ENCODE measurements at places on chromosomes 7 and 10.

DNA sequence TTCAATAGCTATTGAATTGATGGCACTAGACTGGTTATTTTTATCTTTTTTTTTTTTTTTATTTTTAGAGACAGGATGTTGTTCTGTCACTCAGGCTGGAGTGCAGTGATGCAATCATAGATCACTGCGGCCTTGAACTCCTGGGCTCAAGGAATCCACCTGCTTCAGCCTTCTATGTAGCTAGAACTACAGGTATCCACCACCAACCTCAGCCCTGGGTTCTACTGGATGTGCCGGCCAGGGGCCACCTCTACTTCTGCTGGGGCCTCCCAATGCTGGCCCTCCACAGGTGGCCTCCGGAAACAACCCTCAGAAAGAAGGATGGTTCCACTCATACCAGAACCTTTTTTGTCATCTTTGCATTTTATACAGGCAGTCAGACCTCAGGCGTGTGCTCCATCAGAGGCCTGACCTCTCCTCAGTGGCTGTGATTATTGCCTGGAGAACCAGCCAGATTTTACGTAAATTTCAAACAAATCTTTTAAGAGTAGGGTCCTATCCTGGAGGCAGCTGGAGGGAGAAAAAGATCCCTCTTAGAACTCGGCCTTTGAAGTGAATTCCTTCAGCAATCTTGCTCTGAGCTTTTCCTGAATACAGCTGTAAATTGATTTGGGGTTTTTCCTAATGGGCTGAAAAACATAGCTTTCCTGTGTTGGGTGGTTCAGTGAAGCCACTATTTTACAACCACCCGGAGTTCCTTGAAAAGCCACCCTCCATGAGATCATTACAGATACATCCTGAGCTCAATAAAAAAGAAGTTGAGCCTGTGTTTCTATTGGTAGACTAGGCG, 110.0 kb downstream of the SPAG6 start:
- no peak for DNase-seq

- DNase-seq: no peak
These were observed 76.3 kb downstream of the GNAT3 start for GRCh38 chr7:80435521-80435920.

DNA sequence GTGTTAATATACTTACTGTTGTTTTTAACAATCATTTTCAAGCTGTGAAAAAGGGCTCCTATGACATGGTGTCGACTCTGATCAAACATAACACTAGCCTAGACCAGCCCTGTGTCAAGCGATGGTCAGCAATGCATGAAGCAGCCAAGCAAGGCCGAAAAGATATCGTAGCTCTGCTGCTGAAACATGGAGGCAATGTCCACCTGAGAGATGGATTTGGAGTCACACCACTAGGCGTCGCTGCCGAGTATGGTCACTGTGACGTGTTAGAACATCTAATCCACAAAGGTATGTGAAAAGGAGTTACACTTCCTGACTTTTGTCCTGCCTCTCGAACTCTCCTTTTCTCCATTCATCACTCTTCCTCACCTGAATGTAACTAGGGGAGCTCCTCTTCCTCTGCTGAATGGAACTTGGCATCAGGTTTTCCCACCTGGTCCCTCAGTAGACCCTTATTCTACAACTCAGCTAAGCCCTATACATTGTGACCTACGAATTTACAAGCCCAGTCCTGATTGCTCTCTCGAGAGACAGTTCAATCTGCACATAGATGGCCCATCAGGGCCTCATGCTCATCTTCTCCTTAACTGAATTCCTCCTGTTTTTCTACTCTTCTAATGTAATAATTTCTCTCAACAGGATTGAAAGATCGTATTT, 23.0 kb downstream of the ASB15 start:
- DNase-seq: no peak

DNA sequence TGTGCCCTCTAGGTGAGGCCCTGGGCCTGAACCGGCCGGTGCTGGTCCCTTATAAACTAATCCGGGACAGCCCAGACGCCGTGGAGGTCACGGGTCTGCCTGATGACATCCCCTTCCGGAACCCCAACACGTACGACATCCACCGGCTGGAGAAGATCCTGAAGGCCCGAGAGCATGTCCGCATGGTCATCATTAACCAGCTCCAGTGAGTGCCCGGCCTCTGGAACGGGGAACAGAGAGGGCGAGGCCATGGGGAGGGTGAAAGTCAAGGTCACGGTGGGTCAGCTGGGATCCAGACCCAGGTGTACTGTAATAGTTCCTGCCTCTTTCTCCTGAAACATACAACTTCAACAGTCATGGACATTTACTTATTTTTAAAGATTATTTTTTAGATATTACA, 66.7 kb upstream of the GTF2I start:
- no peak for DNase-seq

DNA sequence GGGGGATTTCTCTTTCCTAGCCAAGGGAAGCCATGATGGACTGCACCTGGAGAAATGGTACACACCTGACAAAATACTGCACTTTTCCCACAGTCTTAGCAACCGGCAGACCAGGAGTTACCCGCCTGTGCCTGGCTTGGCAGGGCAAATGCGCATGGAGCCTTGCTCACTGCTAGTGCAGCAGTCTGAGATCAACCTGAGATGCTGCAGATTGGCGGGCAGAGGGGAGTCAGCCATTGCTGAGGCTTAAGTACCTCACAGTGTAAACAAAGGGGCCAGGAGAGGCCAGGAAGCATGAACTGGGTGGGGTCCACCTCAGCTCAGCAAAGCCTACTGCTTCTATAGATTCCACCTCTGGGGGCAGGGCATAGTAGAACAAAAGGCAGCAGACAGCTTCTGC, 49.4 kb downstream of the OR13A1 start:
- no peak for DNase-seq

DNA sequence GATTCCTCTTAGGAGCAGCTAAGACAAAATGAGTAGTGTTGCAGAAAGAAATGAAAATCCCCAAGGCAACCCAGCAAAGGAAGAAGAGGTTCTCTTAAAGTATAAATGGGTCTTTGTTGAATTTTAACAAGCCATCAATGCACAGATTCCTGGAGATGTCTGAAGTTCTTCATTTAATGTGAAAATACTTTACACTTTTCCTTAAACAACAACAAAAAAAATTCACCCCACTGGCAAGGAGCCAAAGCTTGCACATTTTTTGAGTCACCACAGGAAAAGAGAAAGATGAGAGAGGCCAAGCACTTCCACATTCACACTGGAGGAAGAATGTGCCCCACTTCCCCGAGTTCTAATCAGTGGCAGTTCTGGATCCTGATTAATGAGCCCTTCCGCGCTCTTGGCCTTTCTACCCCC, 286.4 kb upstream of the MEOX2 start:
- DNase-seq: peak; percentile 42

DNA sequence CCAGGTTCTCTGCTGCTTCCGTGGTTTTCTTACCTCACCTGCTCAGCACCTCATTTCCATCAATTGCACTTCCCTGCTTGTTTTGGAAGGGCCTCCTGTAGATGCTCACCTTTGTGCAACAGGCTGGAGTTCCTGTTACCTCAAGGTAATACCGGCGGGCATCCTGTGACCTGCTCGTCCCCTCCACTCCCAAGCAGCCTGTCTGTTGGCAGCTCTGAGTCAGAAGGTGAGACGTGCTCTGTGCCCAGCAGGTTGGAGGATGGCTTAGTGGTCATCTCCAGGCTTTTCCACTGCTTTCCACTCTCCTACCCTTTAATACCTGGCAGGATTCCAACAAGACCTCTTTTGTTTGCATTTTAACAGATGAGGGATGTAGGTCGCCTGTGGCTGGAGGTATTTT, 86.0 kb downstream of the CAMK1D start:
- DNase-seq: no peak

DNA sequence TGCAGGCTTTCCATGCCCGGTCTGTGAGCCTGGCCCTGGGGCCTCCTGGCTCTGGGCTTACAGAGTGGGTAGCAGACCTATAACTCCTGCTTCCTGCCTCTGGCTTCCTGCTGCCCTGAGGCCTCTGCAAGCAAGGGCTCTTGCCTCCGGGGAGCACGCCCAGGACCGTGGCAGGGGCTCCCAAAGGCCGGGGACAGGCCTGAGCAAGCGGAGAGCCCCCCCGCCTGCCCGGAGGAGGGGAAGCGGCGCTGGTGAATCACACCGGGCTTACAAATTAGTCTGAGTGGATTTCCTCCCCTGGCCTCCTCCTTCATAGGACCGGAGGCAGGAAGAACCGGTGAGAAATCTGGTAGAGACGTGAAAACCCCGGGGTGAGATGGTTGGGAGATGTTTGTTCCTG, 1.5 kb upstream of the MYL10 start:
- no peak for DNase-seq

DNA sequence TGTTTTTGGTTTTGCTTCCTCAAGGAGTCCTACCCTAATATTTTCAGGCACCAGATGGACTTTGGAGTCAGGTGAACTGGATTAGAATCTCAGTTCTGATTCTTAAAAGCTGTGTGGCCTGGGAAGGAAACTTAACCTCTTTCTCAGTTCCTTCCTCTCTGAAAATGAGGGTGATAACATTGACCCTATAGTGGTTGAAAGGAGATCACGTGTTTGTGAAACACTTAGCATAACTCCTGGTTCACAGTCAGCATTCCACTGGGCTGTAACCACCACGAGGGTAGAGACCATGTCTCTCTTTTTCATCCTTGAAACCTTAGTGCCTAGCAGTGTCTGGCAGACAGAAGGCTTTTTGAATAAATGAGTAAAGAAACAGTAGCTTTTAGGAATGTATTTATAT, 16.7 kb downstream of the LSMEM1 start:
- no peak for DNase-seq

- DNase-seq: no peak
These were observed 172.9 kb downstream of the AHR start for GRCh38 chr7:17471325-17471724.

GRCh38 chr7:88700725-88701124, 58.8 kb upstream of the ZNF804B start:
- DNase-seq: no peak

GRCh38 chr10:114526126-114526503, 121.8 kb upstream of the AFAP1L2 start:
- DNase-seq: no peak

DNA sequence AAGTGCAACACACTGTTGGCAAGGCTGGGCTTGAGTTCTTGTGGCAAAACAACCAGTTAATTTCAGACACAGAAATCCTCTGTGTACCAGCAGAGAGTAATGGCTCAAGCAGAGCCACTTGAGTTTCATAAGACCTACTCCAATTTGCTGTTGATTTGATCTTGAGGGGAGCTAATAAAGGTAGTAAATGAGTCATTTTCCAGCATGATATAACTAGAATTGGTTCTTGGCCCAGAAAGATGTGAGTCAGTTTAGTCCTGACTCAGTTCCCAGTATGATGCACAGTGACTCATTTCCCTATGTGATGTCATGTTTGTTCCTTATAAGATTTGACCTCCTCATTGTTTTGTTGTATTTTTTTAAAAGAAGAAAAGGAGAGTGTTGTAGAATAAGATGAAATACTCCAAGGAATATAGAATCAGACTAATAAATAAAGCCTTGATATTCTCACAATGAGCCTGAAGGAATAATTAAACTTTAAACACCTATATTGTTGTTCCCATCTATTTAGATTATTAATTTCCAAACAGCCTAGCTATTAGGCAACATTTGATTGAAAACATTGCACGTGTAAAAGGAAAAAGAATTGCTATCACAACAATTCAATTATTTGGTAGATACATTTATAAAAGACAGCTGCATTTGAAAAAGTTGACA, 186.2 kb downstream of the REEP3 start:
- peak; percentile 81 for DNase-seq

- no peak for DNase-seq
These were observed 69.8 kb upstream of the PIK3CG start for GRCh38 chr7:106795084-106795876.

- no peak for DNase-seq
These were observed 91.8 kb downstream of the ARHGAP12 start for GRCh38 chr10:31836569-31837406.

GRCh38 chr10:109504401-109504800, 418.9 kb downstream of the XPNPEP1 start:
- DNase-seq: peak; percentile 1

- no peak for DNase-seq
These were observed 215.0 kb downstream of the TAX1BP1 start for GRCh38 chr7:27955011-27955410.

DNA sequence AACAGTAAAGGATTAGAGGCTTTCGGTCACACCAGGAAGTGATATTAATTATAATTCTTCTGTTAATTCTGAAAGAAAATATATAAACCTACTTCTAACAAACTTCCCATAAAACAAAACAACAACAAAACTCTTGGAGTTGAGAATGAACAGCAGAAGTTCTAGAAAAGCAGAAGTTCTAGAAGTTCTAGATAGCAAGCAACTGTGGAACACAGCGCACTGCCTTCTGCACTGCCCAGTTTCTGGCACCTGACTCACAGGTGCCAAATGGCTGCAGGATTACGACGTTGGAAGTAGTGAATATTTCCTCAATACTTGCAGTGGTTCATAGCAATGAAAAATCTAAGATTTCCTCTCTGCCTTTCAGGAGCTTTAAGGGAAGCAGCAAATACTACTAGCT, 132.2 kb downstream of the OR13A1 start:
- no peak for DNase-seq

GRCh38 chr7:31788883-31789680, 102.1 kb downstream of the PPP1R17 start:
- no peak for DNase-seq

GRCh38 chr7:148918058-148918596, 34.0 kb upstream of the EZH2 start:
- DNase-seq: no peak

DNA sequence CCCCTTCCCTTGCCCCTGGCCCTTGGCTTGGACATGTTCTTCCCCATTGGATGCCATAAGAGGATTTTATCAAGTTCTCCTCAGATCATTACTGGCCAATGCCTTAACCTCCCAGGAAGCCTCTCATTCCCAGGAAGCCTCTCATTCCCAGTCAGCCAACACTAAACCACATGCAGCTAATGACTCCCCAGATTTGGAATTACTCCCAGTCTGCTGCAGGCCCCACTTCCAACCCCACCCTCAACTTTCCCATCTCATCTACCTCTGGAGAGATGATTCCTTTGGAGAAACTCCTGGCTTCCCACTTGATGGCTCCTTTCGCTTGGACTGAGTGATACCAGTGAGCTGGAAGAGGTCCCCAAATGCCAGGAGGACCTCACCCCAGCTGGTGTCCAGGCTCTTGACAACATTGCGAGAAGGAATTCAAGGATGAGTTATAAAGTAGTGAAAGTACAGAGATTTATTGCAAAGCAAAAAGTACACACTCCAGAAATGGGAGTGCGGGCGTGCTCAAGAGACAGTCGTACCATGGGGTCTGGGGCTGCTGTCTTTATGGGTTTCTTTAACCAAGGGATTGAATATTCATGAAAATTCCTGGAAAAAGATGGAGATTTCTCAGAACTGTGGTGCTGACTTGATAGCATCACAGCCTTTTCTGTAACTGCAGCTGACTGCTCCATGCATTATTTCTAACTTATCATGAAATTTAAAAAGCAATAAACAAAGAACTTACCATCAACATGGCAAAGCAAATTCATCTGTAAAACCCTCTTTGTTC, 117.2 kb upstream of the ADCY1 start:
- no peak for DNase-seq

DNA sequence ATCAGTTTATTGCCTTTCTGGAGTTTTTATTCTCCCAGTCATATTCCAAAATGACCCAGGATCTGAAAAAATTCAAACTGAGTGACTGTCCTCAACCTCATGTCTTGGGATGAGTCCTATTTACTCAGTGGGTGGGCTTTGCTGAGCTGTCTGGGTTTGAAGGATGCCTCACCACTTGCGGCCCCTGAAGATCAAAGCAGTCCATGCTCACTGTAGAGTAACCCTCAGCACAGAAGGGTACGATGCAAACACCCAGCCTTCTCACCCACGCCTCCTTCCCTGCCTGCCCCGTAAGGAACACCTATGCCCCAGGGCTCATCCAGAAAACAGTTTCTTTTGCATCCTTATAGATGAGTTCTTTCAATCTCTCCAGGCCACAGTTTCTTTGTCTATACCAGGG, 42.2 kb upstream of the GRB10 start:
- no peak for DNase-seq
